ENCODE measurements at places on chromosomes 6 and 20. TPM values are rescaled to one million over a fixed set of nuclear protein-coding genes. Genes with fewer than 3 reads are reported as not detected.

The GGTLC1 gene
- total RNA-seq, result not detected

The PGC gene
- not detected for total RNA-seq

The B3GALT4 gene
- total RNA-seq, result 34.8 TPM

The SEL1L2 gene
- not detected for total RNA-seq

The PLCB1 gene
- total RNA-seq, result 10.9 TPM

The IRAK1BP1 gene
- total RNA-seq, result 2.0 TPM

The FAM83D gene
- 11.2 TPM for total RNA-seq

The CALHM5 gene
- total RNA-seq, result 0.64 TPM

The PACSIN1 gene
- total RNA-seq, result not detected

The COL11A2 gene
- total RNA-seq, result 0.45 TPM

- DNase-seq, result no peak
Observed at GRCh38 chr6:135707426-135707825, 144.1 kb upstream of the PDE7B start.

- no peak for DNase-seq
Observed at GRCh38 chr20:35953387-35954199, 709 bp downstream of the SCAND1 start.

DNA sequence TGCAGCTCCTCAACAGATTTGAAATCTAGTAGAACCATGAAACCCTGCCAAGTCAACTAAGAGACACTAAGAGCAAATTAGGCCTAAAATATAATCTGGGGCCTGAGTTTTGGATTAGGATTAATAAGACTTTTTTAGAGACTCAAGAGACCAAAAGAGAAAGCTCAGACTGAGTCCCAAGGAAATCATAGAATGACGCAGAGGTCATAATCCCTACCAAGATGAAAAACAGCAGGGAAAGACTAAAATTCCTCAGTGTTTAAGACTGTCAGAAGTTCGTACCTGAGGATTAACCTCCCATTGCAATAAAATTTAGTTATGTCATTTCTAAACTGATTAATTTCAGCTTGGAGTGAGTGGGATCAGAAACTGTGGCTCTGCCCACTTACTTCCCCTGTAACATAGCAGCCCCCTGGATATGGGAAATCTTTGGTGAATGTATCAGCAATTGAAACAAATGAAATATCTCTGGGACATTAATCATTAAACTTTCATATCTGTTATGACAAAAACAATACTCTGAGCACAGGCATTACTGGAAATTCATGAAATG is 200.3 kb downstream of the EDN1 start:
- no peak for DNase-seq

DNA sequence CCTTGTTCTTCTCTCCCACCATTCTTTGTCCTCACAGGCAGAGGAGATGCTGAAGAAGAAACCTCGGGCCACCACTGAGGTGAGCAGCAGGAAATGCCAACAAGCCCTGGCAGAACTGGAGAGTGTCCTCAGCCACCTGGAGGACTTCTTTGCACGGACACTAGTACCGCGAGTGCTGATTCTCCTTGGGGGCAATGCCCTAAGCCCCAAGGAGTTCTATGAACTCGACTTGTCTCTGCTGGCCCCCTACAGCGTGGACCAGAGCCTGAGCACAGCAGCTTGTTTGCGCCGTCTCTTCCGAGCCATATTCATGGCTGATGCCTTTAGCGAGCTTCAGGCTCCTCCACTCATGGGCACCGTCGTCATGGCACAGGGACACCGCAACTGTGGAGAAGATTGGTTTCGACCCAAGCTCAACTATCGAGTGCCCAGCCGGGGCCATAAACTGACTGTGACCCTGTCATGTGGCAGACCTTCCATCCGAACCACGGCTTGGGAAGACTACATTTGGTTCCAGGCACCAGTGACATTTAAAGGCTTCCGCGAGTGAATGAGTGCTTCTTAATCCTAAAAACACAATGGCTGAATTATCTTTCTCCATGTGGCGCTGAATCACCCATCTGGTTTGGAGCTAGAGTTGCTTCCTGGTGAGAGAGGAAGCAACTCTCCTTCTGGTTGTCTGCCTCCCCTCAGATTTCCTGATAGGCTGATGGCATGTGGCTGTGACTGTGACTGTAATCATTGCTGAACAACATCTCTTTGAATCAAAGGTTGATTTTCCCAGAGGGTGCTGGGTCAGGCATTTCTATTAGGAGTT is 4.6 kb downstream of the MAD2L1BP start:
- DNase-seq, result no peak

- no peak for DNase-seq
Observed at GRCh38 chr6:149683256-149683859, 34.5 kb downstream of the LATS1 start.

- DNase-seq, result no peak
Observed at GRCh38 chr20:15596220-15596890, 976.9 kb downstream of the KIF16B start.

DNA sequence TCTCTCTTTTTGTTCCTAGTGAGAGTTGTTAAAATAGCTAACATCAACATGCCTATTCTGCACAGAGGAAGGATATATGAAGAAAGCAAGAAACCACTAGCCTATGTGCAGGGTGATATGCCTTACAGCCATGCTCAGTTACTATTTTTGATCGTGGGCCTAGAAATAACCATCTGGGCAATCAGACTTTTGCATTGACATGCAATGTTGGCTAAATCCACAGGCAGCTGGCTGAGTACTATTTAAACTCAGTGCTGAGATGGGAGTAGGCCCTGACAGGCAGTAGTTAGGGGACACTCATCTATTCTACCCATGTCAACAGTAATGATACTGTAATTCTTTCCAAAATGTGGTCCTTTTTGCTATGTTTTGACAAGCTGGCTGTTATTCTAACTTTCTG is 89.6 kb downstream of the HDGFL1 start:
- DNase-seq, result no peak

DNA sequence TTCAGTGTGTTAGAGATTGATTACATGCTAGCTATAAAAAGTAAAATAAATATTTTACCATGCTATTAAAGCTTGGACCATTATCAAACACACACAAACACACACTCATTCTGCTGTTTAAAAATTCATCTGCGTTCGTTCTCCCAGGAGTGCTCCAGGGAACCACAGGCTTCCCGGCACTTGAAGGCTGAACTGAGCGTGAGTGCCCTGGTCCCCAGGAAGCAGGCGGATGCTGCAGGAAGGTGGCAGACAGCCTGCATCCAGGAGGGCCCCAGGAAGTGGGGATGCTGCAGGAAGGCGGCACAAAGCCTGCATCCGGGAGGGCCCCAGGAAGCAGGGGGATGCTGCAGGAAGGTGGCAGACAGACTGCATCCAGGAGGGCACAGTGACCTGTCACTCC is 147.2 kb upstream of the SNX9 start:
- DNase-seq, result no peak

DNA sequence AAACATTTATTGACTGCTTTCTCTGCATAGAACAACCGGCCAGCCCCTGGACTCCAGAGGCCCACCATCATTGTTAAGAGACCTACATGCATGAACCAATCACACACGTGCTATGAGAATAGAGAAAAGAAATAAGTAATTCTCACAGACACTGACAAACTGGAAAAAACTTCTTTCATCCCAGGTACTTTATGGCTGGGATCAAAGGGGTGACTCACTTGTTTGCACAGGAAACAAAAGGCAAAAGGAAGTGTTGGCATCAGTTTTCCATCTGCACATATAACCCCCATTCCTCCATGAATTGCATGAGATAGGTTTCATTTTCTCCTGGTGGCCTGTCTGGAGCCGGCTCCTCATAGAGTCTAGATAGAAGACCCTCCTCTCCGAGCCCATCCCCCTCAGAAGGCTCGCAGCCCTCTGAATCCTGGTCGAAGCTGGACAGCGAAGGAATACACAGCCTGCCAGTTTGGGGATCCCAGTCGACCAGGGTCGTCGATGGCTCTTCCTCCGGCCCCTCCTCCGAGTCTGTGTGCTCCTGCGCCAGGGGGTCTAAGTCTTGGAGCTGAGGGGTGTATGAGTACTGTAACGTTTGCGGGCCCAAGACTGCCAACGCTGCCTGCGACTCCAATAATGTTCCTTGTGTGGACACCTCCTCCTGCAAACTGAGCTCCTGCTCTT is 43.3 kb downstream of the IL20RA start:
- no peak for DNase-seq

- no peak for DNase-seq
Observed at GRCh38 chr6:150664091-150664490, 64.4 kb downstream of the PLEKHG1 start.

- peak; percentile 52 for DNase-seq
Observed at GRCh38 chr6:4804095-4804494, 27.9 kb downstream of the CDYL start.

DNA sequence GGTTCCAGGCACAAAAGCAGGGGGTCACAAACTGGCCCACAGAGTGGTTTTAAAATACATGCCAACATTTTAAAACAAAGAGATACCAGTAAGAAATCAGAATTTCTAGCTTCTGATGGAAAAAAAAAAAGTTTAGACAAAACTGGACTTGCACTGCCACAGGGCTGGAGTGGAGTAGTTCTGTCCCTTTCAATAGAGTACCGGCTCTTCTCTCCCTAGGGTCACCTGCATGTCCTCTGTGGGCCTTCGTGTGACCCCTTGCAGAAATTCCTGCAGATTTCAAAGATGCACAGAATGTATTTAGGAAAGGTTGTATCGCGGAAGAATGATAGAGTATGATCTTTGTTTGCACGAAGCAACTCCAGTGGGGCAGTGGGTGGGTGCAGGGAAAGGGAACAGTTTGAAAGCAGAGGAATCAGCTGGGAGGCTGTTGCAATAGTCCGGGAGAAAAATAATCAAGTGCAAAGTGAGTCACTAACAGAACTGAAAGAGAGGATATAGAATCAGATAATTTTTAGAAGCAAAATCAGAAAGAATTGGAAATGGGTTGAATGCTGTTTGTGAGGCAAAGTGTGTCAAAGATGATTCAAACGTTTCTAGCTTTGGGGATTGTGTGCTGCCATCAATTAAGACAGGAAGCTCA is 97.3 kb upstream of the STXBP5 start:
- DNase-seq, result no peak

DNA sequence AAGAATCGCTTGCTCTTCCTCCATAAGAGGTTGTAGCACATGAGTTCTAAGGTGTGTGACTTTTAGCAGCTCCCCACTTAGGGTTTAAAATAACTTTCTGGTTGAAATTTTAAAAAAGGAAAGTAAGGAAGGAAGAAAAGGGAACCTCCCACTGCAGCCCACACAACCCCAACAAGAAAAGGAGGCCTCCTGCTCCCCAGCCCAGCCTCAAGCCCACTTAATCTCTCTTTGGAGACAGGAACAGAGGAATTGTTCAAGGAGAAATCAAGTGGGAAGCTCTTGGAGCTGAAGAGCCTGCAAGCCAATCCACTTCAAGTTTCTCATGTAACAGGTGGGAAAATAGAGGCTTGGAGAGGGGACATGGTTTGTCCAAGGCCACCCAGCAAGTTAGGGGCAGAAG is 39.1 kb upstream of the PREX1 start:
- DNase-seq, result no peak

DNA sequence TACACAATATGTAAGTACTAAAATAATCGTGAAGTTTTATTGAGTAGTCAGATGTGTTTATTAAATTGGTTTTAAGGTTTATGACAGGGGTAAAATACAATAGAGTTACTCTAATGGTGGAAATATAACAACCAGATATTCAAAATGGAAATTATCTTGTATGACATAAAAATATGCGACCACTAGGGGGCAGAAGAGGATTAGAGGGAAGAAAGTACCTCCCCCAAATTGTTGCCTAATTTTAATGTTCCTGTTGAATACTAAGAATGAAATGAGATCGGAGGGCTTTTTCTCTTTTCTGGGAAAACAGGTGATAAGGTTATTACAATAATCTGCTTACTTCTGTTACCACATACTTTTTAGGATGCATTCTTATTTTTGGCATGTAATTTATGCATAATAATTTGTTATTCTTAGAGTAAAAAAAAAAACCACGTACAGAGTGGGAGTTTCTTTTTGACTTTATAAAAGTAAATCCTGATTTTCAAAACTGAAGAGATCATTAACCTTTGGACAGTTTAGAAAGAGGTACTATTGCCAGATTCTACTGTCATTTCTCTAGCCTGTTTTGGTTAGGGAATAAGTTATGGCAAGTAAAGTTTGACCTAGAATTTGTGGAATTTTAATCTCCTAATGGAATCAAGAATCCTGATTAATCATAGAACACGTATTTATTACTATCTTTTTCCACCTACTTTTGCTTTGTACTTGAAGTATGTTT is 159.2 kb downstream of the CD109 start:
- no peak for DNase-seq

GRCh38 chr6:166056637-166057036 is 111.0 kb downstream of the TBXT start:
- peak; percentile 33 for DNase-seq

DNA sequence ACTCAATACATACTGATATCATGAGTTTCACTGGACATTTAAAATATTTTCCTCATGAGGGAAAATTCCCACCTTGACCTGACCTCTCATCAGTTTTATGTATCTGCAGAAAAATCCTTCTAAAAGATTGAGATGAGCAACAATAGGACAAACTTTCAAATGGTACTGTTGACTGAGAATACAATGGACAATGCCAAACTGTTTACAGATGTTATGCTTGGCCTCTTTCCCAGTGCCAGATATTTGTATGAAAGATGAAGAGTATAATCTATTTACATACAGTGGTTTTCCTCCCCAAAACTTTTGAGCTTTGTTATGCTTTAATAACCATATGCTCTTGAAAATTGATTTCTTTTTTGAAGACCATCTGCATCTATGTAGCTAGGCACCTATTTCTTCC is 245.1 kb upstream of the RSPO3 start:
- no peak for DNase-seq

DNA sequence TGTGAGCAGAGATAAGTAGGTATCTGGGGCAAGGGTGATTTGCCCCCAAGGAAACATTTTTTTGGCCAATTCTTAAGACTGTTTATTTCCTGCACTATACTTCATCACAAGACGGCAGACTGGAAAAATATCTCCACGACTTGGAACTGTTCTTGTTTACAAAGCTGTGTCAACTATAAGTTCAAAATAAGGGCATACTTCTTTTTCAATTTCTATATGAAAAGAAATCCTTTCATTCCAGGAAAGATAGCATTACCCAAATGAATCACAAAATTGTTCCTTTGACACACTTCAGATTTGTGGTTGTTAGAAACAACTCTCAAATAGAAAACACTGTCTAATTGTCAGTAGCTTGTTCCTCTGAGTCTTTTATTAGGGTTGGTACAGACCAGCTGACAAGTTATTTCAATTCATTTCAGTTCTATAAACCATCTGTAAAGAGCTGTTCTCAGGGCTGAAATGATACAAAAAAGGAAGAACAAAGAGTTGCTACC is 212.9 kb upstream of the PRDM1 start:
- no peak for DNase-seq

DNA sequence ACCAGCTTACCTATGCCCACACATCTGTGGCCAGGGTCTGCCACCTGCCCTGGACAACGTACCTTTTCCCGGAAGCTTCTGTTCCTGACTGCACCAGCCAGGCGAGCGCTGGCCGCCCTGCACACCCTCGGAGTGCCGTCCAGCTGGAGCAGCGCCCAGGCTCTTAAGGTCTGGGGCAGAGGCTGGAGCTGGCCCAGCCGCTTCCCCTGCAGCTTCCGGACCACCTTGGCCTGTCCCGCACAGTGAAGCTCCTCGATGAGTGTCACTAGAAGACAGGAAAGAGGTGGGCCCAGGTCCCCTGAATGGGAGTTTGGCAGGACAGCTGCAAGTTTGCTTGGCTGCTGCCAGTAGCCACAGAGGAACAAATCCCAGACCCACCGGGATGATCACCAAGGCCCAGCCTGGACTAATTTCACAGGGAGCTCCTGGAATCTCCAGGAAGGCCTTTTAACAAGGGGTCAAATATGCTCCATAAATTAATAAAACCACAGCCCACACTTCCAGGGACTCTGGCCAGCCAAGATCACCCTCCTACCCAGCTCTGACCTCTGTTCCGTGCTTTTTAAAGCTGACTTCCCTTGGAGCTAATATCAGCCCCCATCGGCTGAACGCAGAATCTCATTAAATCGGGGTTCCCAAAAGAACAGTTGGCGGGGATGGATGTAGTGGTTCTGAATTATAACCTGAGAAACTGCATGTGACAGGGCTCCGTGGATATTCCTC is 82.3 kb downstream of the PTPN1 start:
- DNase-seq, result no peak
